Stimulated activated CD4-positive, alpha-beta T cell treated with anti-CD3 and anti-CD28 coated beads, Interleukin-2, amount 100 ng/mL, for 24 hours (primary cell): ENCODE measurements at places on chromosomes 6 and 20.

- no peak for DNase-seq
These were observed 4.3 kb upstream of the DCBLD1 start for GRCh38 chr6:117477988-117478852.

- DNase-seq, result peak; percentile 14
These were observed 1055.1 kb upstream of the GJE1 start for GRCh38 chr6:141077355-141078333.

GRCh38 chr6:33286946-33287914, 1.8 kb downstream of the WDR46 start:
- no peak for DNase-seq

- DNase-seq, result no peak
These were observed 652.0 kb upstream of the NOX3 start for GRCh38 chr6:156107624-156108101.

GRCh38 chr6:29631860-29632731, 887 bp downstream of the GABBR1 start:
- DNase-seq, result peak; percentile 61

GRCh38 chr6:14549304-14549770, 431.8 kb downstream of the CD83 start:
- DNase-seq, result no peak

DNA sequence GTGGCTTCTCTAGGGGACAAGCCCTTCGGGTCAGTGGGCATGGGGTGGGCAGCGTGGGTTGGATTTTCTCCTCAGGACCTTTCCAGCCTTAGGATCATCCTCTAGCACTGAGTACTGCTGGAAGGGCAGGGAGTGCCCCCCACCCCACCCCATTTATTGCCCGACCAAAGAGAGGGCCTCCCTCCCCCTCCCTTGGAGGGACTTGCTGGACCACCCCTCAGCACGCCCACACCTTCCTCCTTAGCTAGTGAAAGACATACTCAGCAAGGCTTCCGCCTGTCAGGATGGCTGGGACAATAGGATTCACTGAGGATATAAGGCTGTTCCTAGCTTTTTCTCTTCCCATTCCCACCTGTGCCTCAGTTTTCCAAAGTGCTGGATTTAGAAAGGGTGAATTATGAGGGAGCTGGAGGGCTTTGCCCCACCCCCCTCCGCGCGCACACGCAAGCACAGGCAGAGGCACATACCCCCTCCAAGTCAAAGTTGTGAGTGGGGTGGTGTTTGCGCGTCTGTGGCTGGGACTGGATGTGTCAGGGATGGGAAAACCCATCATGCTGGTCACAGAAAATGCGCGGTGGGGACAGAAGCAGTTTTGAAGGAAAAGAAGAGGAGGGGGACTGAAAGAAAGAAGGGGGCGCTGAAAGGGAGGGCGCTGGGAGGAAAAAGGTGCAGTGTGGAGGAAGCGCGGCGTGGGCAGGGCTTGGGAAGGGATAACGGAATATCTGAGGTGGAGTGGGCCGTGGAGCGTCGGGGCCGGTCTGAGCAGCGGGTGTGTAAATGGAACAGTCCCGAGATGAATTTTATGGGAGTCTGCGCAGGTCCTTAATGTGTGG, 693 bp upstream of the SLC29A1 start:
- peak; percentile 18 for DNase-seq

DNA sequence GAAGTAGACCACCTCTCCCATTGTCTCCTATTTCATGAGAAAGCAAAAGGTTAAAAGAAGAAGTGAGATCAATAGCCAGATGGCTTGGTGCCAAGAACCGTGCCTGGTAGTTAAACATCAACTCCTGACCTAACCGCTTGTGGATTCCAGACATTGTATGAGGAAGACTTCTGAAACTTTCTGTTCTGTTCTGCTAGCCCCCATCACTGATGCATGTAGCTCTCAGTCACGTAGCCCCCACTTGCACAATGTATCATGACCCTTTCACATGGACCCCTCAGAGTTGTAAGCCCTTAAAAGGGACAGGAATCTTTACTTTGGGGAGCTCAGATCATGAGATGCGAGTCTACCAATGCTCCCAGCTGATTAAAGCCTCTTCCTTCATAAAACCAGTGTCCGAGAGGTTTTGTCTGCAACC, 301.2 kb downstream of the RNGTT start:
- DNase-seq, result no peak

GRCh38 chr20:8536262-8536618, 404.2 kb downstream of the PLCB1 start:
- no peak for DNase-seq

DNA sequence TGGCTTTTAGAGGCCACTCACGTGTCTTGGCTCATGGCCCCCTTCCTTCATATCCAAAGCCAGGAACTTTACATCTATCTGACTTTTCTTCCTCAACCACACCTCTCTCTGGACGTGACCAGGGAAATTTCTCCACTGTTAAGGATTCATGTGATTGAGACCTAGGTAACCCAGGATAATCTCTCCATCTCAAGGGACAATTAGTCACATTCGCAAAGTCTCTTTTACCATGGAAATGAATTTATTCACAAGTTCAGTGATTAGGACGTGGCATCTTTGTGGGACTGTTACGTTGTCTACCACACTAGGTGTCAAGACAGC, 227.5 kb upstream of the RAB32 start:
- no peak for DNase-seq

DNA sequence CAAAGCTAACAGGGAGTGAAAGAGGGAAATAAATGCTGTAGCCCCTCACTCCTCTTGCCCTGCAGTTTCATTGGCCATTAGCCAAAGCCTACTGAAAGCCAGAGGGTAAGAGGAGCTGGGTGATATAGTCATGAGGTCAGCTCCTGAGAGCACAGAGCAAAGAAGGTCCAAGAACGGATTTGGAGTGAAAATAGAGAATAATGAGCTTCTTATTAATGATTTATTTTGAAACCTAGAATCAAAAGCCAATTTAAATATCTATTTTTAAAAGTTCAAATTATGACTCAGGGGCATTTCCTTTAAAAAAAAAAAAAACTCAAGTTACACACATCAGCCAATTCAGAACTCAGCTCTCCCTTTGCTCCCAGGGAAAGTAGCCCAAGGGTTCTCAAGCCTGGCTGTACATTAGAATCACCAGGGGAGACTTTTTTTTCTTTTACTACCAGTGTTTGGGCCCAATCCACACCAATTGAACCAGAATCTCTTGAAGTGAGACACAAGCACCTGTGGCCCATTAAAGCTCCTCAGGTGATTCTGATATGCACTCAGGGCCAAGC, 79.1 kb downstream of the SNAP25 start:
- DNase-seq, result no peak

- DNase-seq, result peak; percentile 11
These were observed 306.4 kb downstream of the CD83 start for GRCh38 chr6:14423955-14424354.

- DNase-seq, result peak; percentile 36
These were observed 42.8 kb upstream of the HFE start for GRCh38 chr6:26044140-26045064.

- DNase-seq, result no peak
These were observed 147.2 kb upstream of the GGTLC1 start for GRCh38 chr20:24135781-24136180.

DNA sequence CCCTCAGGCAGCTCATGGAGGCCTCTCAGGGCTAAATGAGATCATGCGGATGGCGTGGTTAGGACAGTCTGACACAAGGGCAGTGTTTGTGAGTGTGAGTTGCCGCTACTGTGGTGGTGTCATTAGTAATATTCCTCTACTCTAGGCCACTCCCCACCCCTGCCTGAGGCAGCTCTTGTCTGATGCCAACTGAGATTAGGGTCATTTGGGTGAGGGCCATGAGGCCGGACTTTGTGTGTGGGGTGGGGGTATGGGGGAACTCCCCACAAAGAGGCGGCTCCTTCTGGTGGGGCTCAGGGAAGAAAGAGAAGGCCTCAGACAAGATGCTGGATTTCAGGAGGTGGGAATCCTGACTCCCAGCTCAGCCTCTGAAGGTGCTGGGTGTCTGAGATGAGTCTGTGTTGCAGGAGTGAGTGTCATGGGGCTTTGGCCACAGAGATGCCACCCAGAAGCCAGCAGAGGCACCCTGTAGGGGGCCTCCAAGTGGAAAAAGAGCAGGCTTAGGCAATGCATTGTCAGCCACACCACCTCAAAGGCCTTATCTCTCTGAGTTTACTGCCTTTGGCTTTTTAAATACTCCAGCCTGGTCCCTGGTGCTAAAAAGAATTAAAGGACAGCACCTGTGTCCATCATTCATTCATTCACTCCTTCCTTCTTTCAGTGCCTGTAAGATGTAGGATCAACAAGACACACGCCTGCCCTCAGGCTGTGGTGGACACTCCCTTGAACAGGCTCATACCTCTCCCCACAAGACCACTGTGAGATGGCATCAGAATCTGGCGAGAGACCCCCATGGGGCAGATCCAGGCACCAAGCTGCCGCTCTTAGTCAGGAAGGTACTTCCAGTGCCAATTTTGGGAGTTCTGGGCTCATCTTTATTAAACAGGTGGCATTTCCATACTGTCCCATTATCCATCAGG, 175.2 kb downstream of the MRPL14 start:
- no peak for DNase-seq
